ENCODE measurements at places on chromosomes 12 and 14.

- DNase-seq = peak; percentile 87
Measured at GRCh38 chr12:26101350-26101734, 23.5 kb downstream of the BHLHE41 start.

- DNase-seq = no peak
Measured at GRCh38 chr14:23571701-23572523, 4.3 kb upstream of the AP1G2 start.

GRCh38 chr14:75875958-75876357, 105.8 kb downstream of the TGFB3 start:
- no peak for DNase-seq

DNA sequence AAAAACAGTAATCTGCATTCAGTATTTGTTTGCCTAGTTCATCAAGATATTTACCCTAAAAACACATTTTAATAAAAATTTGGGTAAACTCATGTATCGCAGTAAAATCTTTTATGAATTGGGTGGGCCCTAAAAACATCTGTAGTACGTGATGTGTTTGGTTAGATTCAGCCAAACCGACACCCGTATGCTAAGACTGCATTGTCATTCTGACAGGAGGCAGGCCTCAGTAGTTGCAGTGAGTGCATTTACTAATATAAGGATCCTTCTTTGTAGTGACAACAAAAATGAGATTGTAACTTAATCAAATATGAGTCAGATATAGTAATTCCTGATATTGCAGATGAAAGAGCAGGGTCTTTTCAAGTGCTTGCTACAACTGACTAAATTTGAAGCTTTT, 191.8 kb downstream of the SLC16A7 start:
- DNase-seq = no peak

DNA sequence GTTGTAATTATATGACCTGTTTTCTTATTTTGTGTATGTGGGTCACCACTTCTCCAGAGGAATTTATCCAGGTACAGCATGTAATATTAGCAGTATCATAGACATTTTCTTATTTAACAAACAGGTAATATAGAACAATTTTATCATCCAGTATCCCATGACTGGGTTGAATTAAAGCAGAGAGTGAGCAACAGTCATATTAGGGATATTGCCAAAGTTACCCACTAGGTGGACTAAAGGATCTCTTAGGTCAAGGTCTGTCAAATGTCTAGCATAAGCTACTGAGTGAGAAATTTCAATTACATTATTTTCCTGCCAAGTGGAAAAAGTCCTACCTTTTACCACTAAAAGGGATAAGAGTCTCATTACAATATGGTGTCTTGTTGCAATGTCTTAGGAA, 62.1 kb upstream of the TRIM9 start:
- DNase-seq = no peak

GRCh38 chr14:103105580-103106150, 11.1 kb downstream of the EXOC3L4 start:
- DNase-seq = peak; percentile 57

- peak; percentile 45 for DNase-seq
Measured at GRCh38 chr14:75123991-75124390, 2.9 kb downstream of the NEK9 start.

DNA sequence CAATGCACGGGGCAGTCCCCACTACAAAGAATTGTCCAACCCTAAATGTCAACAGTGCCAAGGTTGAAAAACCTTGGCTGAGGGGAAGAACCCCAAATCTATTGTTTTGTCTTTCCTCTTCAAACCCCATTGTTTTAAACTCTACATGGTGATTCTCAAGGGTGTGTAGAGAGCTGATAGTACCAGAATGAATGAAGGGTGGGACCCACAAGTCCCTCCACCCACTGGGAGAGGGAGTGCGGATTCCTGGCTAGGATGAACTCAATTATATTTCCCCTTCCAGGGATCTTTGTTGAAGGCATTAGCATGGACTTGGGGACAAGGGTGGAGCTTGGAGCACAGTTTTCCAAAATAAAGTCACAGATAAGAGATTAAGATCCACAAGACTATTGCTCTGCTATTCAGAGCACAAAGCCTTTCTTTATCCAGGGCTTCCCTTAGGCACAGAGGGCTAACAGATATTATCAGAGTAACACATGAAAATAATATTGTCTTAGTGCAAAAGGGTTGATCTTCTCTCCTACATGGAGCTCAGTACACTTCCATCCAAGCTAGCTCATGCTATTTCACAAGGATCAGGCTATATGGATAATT, 755.1 kb upstream of the TBX3 start:
- no peak for DNase-seq

DNA sequence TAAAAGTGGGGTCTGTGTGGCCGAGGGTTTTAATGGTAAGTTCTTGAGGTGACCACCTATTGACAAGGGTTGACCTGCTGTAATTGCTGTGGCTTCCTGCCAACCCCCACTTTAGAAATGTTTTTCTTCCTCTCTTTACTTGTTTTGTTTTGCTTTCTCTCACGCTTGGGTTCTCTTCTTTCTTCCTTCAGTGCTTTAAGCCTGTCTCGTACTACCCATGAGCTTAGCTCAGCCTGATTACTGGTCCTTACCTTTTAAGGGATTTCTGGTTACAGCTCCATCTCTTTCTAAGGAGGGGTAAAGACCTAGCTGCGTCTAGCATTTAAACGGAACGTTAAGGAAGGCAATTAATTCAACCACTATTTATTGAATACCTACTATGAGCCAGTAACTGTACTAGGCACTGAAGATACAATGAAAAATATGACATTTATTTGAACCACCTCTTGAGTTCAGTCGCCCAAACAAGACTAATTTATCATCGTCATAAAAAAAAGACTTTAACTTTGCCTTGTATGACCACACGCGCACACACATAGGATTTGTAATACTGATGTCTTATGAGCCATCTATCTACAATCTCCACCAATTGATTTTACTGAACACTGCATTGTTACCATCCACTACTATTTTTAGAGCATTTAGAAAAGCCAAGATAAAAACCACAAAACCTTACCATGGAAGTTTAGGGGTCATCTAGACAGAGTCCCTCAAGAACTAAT, 888 bp upstream of the PPP1R12A start:
- peak; percentile 20 for DNase-seq

- no peak for DNase-seq
Measured at GRCh38 chr14:64185184-64185583, 109.0 kb downstream of the ESR2 start.

GRCh38 chr12:132510111-132510724, 20.3 kb downstream of the FBRSL1 start:
- no peak for DNase-seq

DNA sequence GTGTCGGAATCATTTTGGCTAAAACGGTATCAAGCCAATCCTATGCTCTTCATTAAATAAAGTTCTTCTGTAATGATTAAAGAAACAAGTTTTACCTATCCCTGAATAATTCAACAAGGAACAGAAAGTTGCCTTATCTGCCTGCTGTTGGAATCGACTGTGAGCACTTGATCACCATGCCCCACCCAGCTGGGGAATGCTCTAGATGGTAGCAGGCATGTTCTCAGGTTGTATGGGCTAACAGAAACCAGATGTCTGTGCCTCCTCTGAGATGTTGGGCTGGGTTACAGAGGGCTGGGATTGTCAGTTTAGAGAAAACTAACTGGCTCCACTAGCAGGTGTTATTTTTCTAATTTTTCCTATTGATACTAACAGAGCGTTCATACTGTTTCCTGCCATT, 28.9 kb downstream of the RTRAF start:
- peak; percentile 51 for DNase-seq

GRCh38 chr12:64916411-64917261, 92.2 kb downstream of the TBC1D30 start:
- DNase-seq = no peak

DNA sequence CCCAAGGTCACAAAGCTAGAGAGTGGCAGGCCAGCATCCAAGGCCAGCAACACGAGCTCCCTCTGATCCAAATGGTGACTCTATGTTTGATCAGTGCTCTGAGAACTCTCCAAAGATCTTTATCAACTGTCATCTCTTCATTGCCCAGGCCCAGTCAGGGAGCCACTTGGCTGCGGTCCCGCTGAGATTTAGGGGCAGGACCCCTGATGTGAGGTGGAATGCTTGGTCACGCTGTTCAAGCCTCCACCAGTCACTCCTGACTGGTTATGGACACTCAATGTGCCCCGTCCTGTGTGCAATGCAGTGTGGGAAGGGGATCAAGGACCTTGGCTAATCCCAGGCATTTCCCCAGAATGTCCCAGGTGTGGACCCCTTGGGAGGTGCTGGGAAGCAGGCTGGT, 19.8 kb upstream of the TCL1B start:
- DNase-seq = no peak

GRCh38 chr14:105065280-105066228, at the start of gene GPR132:
GPR132 (minus strand) TSS chr14:105065430; CDS start chr14:105055420, 10,010 bp downstream.
- DNase-seq = peak; percentile 66

DNA sequence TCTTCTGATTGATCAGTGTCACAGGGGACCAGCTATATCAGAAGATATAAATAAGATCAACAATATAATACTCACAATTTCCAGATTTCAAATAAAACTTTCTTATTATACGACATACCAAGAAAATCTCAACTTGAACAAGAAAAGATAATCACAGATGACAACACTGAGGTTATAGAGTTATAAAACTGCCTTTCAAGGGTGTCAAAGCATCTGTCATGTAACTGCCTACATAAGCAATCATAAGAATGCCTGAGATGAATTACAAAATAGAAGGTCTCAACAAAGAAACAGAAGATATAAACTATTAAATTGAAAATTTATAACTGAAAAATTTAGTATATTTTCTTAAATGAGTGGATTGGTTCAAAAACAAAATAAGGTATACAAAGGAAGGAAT, 659.2 kb downstream of the SLC16A7 start:
- no peak for DNase-seq

- DNase-seq = peak; percentile 7
Measured at GRCh38 chr12:27013611-27014084, 536 bp downstream of the TM7SF3 start.

GRCh38 chr12:114726092-114726710, 42.2 kb upstream of the TBX3 start:
- no peak for DNase-seq

- DNase-seq = peak; percentile 73
Measured at GRCh38 chr12:91355150-91356006, 172.8 kb upstream of the DCN start.

GRCh38 chr12:101647711-101648110, 49.7 kb upstream of the CHPT1 start:
- no peak for DNase-seq

DNA sequence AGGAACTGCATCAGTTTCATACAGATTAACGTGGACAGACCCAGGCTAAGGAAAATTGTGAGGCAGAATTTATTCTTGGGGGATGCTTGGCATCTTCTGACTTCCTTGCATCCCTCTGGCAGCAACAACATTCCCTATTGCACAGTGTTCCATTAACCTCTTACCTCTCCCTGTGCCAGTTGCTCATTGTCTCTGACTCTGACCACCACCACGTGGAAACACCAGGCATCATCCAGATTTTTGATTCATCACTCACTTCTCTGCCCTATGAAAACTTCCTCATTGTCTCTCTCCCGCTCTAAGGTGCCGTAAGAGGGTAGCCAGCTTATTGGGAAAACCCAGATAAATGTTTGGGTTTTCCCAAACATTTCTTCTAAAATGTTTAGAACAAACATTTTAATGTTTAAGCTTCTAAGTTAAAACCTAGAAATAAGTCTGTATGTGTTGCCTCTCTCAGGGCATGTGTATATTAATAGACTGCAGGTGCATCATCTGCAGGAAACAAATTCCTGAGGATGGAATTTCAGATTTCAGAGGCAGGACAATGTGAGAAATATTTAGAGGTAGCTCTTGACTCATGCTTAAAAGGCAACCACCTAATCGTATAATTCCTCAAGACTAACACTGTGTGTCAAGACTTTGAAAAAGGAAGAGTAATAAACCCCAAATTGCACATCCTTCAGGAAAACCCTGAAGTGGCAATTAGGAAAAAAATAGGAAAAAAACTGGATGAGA, 64.5 kb upstream of the SLC35F4 start:
- no peak for DNase-seq

DNA sequence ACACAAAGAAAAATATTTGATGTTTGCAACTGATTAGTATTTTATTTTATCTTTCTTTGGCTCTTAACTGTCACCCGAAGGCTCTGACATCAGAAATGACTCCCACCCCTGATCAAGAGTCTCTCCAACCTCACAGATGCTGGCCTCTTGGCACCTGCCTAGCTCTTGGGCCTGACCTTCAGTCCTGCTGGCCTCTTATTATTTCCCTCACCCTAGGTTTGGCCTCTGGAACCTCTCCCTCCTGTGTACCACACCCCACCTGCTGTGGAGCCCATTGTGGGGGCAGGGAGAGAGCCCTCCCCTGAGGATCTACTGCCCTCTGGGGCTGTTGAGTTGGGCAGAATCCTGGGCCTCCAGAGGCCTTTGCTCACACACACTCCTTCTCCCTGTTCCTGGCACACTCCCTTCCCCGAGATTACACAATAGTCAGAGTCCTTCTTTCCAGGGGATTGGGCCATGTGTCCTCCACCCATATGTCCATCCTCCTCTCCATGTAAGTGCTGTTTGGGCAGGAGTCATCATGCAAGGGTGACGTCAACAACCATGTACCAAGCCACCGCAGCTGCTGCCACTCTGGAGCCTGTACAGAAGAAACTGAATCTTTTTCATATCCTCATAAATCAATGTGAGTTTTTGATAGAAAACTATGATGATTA, 124.3 kb downstream of the RASSF9 start:
- no peak for DNase-seq

GRCh38 chr14:98903371-98903770, 368.6 kb downstream of the BCL11B start:
- no peak for DNase-seq

DNA sequence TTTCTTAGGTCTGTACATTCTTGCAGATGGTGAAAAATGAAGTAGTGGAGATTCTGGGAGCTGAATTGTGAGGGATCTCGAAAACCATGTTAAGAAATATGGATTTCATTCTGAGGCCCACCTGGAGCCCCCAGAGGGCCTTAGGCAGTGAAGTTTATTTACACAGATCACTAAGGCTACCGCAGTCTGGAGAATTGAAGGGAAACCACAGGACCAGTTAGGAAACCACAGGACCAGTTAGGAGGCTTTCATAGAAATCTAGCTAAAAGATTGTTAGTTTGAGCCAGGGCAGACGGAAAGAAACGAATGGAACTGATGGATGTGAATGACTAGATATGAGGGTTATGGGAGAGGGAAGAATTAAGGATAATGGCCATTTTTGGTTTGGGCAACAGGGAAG, 7.2 kb downstream of the CBLN3 start:
- DNase-seq = no peak

GRCh38 chr12:124422570-124423523, 128.0 kb downstream of the RFLNA start:
- peak; percentile 85 for DNase-seq
